ENCODE measurements at places on chromosomes 1 and 21.

- DNase-seq, result no peak
Measured at GRCh38 chr1:193069748-193070385, 10.5 kb downstream of the RO60 start.

- no peak for DNase-seq
Measured at GRCh38 chr1:66617362-66618184, 83.6 kb downstream of the SGIP1 start.

- DNase-seq, result no peak
Measured at GRCh38 chr1:3282186-3282585, 172.3 kb upstream of the ARHGEF16 start.

DNA sequence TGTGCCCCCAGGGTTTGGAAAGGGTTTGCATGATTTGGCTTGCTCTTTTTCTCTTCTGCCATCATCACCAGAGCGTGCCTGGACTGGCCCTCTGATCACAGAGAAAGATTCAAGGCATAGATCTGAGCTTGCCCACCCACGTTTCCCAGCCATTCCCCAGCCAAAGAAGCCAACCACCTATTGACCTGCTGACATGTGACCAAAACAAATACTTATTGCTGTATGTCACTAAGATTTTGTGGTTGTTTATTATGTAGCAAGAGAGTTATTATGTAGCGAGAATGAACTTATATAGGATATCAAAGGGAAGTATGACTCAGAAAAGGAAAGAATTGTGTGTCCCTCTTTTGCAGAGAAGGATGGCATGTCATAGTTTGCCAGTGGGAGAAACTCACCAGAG, 59.9 kb downstream of the UBE2U start:
- DNase-seq, result no peak

- DNase-seq, result no peak
Measured at GRCh38 chr1:99700020-99700419, 54.1 kb downstream of the PALMD start.

GRCh38 chr1:219985169-219985568, 56.8 kb upstream of the SLC30A10 start:
- DNase-seq, result no peak

- no peak for DNase-seq
Measured at GRCh38 chr1:6488602-6489382, 2.7 kb downstream of the PLEKHG5 start.

GRCh38 chr21:19236209-19236608, 832.6 kb upstream of the TMPRSS15 start:
- no peak for DNase-seq

- DNase-seq, result no peak
Measured at GRCh38 chr1:11531314-11531870, 52.4 kb downstream of the DISP3 start.
